ENCODE measurements at places on chromosomes 11 and 22.

DNA sequence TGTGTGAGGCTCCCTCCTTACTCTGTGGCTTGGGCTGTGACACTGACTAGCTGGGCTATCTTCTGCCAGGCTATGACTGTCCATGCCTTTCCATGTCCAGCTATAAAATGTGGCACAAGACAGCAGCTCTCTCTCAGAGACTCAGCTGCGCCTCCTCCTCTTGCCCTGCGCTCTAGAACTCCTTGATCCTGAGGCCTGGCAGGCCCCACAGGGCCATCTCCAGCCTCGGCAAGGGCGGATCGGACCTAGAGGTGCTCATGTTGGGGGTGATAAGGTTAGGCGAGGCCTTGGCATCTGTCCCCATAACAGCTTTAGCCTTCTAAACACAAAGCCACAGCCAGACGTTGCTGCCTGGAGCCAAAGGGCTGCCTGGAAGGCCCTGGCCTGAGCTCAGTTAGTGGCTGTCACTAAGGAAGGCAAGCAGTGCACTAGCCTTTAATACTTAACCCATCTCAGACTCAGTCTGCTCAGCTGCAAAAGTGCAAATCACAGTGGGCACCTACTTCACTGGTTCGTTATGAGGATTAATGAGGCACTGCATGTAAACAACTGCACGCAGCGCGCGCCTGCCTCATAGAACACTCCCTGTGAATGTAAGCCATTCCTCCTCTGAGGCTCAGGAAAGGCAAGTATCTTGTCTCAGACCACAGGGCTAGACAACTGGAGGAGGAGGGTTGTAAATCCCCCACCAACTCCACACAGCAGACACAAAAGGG, 1.2 kb downstream of the GUCD1 start:
- no peak for DNase-seq

DNA sequence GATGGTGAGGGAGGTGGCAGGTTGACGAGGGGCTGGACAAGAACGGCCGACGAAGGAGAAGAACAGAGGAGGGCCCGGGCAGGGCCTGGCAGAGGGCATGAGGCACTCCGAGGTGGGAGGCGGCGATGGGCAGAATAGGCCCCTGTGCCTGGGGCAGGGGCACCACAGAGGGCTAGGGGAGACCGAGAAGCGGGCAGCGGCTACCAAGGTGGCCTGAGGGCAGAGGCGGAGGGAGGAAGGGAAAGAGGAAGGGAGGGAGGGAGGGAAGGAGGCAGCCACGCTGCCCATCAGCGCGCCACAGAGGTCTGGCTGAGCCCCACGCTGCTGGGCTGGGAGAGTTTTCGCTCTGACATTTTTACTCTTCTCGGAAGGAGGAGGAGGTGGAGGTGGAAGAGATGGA, 11.3 kb downstream of the LSP1 start:
- no peak for DNase-seq

DNA sequence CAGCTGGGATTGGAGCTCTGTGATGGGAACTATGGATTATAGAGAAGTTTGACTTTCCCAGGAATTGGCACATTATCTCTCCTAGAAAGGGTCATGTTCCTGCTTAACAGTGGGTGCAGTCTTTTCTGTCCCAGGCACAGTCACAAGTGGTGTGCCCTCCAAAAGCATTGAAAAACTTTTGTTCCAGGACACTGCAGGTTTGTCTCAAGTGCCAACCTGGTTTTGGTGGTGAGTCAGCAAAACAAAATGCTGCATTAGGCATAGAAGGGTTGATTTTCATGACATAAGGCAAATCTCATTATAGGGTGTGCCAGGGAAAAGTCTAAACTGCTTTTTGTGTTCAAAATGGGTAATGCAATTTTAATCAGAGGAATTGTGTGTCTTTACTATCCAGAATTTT, 4.9 kb downstream of the HTATIP2 start:
- DNase-seq = no peak

- DNase-seq = no peak
Measured at GRCh38 chr11:78492973-78493372, 75.4 kb upstream of the GAB2 start.

DNA sequence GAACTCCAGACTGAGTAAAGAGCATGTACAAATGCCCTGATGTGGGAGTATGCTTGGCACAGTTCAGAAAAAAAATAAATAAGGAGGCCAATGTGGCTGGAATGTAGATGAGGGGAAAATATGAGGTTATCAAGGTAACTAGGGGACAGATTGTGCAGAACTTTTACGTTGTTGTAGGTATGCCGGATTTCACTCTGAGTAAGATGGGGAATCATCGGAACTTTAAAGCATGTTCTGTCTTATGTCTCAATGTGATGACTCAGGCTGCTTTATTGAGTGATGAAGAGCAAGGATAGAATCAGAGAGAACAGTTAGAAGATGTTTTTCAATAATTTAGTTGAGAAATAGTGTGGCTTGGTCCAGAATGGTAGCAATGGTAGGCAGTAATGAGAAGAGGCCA, 130.4 kb downstream of the C11orf87 start:
- no peak for DNase-seq

- peak; percentile 88 for DNase-seq
Measured at GRCh38 chr11:22163394-22163797, 29.5 kb upstream of the ANO5 start.

- DNase-seq = no peak
Measured at GRCh38 chr11:73298233-73298632, 9.8 kb upstream of the ARHGEF17 start.

All from GF-D8 (cell line).